ENCODE measurements at places on chromosomes 4 and X.

GRCh38 chr4:36392024-36392423, 110.6 kb downstream of the DTHD1 start:
- no peak for DNase-seq

- no peak for DNase-seq
Measured at GRCh38 chr4:95250544-95251137, 298.1 kb downstream of the UNC5C start.

- no peak for DNase-seq
Measured at GRCh38 chr4:151205722-151206121, 71.2 kb upstream of the PRSS48 start.

DNA sequence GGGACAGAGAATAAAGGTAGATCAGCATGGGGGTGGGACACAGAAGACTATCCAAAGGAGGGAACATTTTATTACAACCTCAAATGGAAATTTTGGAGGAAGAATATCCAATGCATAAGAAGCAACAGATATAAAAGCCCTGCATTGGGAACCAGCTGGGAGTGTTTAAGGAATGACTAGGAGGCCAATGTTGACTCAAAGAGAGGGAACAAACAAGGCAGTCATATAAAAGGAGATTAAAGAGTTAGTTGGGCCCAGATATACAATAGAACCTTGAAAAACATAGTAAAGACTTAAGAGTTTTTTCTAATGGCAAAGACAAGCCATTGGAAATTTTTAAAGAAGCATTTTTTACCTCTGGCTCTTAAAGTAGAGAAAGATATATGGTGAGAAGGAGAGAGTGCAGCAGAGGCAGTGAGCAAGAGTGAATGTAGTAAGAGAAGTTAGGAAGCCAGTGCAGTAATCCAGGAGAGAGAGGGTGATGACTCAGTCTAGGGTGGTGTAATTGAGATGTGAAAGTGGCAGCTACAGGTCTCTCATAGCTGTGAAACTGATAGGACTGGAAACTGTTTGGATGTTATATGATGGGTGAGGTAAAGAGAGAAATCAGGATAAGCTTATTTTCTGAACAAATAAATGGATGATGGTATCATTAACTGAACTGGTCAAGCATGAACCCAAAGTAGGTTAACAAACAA, 182.2 kb upstream of the ATOH1 start:
- DNase-seq: no peak
